ENCODE measurements at places on chromosomes 5 and 9.
A peak's percentile ranks its signal among the peaks of the same experiment; 100 is the strongest.

DNA sequence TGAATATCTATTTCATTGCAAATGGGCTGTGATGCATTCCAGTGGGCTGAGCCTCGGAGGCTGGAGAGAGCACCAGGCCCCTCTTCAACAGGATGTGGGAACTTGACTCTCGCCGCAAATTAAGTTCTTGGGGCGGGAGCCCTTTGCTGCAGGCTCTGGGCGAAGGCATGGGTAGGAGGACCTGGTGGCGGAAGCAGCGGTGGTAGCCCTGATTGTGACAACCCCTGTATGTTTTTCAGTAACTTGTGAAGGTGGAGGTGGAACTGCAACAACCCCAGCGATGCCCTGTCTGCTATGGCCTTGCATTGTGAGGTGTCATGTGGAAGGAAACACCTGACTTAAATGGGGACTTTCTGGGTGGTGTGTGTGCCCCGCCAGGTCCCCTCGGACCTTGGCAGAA, 9.4 kb downstream of the FYB1 start:
- no peak for DNase-seq

GRCh38 chr5:169808118-169808581, 171.1 kb downstream of the DOCK2 start:
- no peak for DNase-seq

GRCh38 chr9:97529363-97530076, 28.1 kb downstream of the TMOD1 start:
- peak; percentile 44 for DNase-seq

DNA sequence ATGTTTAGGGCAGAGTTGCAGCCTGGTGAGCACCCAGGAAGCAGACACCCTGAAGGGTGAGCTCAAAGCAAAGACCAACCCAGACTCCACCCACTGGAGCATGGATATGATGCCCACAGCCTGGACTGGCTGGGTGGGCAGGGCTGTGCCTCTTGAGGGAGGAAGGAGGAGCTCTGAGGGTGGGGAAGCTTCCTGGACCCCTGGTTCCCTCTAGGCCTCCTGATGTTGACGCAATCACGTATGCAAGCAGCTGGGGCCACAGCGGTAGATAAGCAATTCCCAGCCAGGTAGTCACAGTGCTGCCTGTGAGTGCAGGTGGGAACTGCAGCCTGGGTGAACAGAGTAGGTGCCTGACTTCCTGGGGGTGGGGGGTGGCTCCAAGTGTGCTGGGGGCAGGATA, 271.5 kb downstream of the CDK5RAP2 start:
- no peak for DNase-seq

- no peak for DNase-seq
Measured at GRCh38 chr5:39370555-39371366, 6.5 kb upstream of the C9 start.

- no peak for DNase-seq
Measured at GRCh38 chr5:111946556-111946955, 189.6 kb upstream of the NREP start.

DNA sequence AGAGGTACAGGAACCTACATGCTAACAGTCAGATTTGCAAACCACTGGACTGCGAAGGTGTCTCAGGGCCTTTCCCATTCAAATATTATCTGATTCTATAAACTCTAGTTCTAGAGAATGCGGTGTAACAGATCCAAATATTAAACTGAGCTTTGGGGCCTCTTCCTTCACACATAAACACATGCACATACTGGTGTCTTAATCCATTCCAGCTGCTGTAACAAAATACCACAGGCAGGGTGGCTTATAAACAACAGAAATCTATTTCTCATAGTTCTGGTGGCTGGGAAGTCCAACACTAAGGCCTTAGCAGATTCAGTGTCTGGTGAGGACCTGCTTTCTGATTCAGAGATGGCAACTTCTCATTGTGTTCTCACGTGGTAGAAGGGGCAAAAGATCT, 30.2 kb downstream of the RETREG1 start:
- no peak for DNase-seq

DNA sequence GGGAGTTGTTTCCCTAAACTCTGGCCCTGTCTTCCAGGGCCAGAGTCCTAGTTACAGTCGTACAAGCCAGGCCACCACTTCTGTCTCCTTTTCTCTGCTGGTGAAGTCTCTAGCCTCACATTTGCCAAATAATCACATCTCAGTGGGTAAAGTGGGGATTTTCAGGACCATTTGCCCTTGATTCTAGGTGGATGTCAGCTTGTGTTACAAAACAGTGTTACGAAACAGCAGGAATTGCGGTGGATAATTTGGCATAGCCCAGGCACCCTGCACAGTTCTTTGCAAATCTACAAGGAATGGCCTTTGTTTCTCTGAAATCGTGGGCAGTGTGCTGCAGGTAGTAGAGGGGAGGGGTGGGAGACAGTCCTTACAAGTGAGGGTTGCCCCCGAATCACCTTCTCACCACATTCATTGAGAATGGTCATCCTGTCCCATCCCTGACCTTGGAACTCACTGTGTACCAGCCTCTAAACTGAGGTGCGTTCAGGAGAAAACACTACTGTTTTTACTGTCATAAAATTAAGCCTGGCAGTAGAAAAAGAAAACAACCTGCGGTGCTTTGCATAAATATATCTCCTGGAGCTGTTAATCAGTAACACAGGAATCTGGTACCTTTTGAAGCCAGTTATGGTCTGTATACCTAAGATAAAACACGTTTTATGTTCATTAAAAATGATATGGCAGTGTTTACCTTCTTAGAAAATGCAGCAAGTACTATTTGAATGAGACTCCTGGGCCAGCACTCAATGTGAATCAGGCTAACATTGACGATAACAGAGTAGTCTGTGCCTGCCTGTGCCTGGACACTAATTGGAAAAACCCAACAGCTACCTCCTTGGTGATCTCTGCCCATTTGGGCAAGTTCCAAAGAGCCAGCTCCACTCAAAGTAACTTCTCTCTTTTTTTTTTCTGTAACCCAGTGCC, 44.3 kb downstream of the CYSTM1 start:
- DNase-seq = no peak
